ENCODE measurements at places on chromosomes 16 and 17.

DNA sequence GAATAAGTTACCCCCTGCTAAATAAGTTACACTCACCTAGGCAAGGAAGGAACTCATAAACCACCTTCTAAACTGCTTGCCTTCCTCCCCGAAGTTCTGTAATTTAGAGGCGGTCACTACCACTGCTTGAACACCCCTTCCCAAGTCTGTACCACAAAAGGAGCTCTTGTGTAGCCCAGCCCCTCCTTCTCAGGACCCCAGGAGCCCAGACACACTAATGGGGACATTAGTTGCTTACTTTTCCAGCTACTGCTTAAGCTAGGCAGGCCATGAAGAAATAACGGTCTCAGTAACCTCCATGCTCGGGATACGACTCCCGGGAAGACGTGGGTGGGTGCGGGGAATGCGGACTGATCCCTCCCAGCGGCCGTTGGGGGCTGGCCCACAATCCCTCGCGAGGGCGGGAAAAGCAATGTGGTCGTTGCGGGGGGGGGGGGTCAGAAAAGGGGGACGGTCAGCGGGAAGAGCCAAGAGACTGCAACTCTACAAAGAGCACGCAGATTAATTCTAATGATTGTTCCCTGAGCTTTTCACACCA lies at the start of gene TEX14:
TSS of gene TEX14 (minus strand) at position 345 of the 538 bp plus-strand sequence. CDS start 40,044 bp downstream, outside the sequence.
- no peak for DNase-seq

GRCh38 chr17:57045868-57046704 lies 39.0 kb upstream of the AKAP1 start:
- DNase-seq, result peak; percentile 75

DNA sequence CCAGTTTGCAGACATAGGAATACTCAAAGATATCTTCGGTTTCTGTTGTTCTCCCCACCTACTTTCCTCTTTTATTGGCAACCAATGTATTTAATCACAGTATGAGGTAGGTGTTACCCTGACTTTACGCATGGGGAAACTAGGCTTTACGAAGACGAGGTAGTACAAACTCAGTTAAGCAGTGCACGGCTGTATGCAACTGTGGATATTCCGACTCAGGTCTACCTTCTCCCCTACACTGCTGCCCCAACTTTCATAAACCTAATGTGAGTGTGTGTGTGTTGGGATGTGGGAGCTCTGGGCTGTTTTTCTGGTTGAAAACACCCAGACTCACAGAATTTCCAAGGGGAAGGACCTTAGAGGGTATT lies 1.2 kb upstream of the GPT2 start:
- DNase-seq, result no peak

GRCh38 chr17:4389079-4389478 lies 22.6 kb upstream of the UBE2G1 start:
- DNase-seq, result no peak

DNA sequence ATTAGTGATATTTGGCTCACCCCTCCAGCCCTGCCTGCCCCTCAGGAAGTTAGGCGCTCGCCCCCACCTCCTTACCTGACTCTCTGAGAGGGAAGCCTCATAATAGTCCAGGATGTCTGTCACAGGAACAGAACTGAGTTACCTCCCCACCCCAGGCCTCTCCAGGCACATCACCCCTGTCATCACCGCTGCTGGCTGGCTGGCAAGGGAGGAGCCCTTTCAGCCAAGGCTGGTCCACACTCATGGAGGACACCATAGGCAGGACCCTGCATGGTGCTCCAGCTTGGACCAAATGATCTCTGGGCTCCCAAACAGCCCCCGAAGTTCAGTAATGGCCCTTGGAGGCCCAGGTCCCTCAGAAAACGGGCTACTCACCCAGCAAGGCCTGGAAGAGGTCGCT lies 1.5 kb downstream of the DLG4 start:
- DNase-seq, result no peak

GRCh38 chr16:18003033-18003432 lies 333.5 kb downstream of the NPIPA8 start:
- DNase-seq, result no peak

GRCh38 chr17:11943759-11944347 lies 53.4 kb downstream of the ZNF18 start:
- no peak for DNase-seq

DNA sequence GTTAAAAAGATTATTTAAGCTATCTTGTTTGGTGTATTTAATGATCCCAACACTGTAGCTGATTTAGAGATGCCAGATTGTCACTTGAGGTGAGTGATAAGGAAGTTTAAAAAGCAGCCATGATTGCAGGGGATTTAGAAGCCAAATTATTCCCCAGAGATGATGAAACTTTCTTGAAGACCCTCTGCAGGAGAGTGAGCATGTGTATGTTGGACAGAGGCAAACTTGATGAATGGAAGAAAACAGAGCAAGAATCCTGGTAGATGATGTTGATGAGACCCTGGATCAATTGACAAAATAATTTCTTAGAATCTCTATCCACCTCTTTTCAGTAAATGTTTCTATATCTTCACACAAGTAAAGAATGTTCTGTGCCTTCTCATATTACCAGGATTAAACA lies 14.4 kb upstream of the ADAMTS18 start:
- no peak for DNase-seq

- no peak for DNase-seq
These were observed 2.3 kb downstream of the UNC45B start for GRCh38 chr17:35149941-35150340.

DNA sequence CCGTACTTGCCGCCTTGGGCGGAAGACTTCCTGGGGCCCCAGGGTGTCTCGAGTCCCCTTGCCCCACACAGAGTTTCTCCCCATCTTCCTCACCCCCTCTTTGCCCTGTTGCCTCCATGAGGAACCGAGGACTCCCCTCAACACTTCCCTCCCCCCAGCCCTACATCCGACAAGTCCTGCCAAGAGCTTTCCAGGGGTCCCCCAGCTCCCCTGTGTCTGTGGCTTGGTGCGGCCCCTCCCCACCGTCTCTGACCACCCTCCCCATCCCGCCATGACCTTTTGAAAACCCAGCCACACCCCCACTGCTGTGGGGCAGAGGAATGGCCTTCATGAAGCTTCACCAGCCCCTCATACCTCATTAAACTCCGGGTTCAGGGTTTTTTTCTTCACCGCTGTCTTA lies 11.4 kb downstream of the SCGB1C2 start:
- DNase-seq, result no peak

DNA sequence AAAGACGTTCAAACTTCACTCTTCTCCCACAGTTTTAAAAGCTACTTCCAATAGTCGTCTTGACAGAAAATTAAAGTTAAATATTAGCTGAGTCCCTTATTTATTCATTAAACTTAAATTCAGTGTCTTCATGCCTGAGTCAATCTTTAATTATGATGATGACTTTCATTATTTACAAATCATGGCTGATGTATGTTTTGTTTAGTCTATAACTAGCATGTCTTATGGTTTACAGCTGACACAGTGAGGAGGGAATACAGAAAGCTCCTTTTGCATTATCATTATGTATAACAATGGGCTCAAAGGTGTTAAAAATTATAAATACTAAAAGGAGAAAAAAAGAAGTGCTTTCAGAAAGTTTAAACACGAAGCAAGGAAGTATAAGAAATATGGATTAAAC lies 1333.1 kb downstream of the CDH8 start:
- DNase-seq, result no peak

DNA sequence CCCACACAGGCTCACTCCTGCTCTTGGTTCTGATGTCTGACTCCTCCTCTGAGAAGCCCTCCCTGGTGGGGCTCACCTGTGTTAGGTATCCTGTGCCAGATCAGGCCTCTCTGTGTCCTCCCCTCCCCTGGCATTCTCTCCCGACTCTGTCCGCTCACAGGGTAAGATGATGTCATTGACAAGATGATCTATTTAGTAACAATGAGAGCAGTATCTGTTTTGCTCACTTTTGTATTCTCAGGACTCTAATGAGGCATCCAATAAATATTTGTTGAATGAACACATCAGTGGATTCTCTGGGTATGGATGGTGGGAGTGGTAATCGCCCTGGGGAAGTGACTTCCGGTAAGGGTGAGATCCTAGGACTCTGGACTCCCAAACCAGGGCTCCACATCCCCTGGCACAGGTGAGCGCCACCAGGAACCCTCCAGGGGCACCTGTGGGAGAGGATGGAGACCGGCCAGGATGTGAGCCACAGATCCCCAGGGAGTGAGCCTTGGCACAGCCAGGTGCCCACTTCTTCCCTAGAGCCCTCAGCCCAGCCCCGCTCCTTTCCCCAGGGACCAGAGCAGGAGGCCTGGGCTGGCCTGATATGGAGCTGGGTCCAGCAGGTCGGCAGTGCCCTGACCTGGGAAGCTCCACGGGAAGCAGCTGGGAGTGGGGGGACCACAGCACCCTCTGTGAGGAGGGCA lies 5.4 kb upstream of the HAP1 start:
- no peak for DNase-seq

GRCh38 chr17:79224903-79225302 lies 150.3 kb downstream of the ENGASE start:
- DNase-seq, result no peak

- no peak for DNase-seq
These were observed 208.0 kb upstream of the C17orf78 start for GRCh38 chr17:37167756-37168155.

- peak; percentile 60 for DNase-seq
These were observed at the start of gene CCL3 for GRCh38 chr17:36089888-36090836. Gene CCL3, minus strand, starts transcription at chr17:36090143. Its CDS starts 85 bp downstream, at chr17:36090058.

GRCh38 chr17:17151962-17152361 lies 54.2 kb downstream of the PLD6 start:
- no peak for DNase-seq

- no peak for DNase-seq
These were observed 6.7 kb downstream of the ALOX12B start for GRCh38 chr17:8080799-8081219.

GRCh38 chr17:79809530-79810129 lies 12.8 kb upstream of the CBX8 start:
- DNase-seq, result no peak

GRCh38 chr16:59342669-59343068 lies 608.6 kb upstream of the GOT2 start:
- no peak for DNase-seq

GRCh38 chr17:19549746-19550623 lies 16.3 kb downstream of the SLC47A1 start:
- no peak for DNase-seq

DNA sequence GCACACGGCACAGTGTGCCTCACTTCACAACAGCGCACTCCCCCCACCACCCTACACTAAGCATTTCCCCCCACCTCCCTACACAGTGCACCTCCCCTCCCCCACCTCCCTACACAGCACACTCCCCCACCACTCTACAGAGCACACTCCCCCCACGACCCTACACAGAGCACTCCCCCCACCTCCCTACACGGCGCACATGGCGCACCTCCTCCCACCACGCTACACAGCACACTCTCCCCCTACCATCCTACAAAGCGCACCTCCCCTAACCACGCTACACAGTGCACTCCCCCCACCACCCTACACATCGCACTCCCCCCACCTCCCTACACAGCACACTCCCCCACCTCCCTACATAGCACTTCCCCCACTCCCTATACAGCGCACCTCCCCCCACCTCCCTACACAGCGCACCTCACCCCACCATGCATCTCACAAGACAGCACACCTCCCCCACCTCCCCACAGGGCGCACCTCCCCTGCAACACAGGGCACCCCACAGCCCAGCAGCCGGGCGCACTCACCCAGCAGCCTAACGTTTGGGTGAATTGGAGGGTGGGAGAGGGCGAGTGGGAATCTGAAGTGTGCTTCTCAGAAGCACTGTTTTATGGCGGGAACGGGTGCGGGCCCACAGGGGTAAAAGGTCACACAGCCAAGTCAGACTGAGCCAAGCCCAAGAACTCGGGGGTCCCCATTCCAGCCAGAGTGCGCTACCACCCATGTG lies 10.3 kb downstream of the KNOP1 start:
- no peak for DNase-seq

- peak; percentile 85 for DNase-seq
These were observed 7.5 kb upstream of the C16orf95 start for GRCh38 chr16:87324411-87325275.

DNA sequence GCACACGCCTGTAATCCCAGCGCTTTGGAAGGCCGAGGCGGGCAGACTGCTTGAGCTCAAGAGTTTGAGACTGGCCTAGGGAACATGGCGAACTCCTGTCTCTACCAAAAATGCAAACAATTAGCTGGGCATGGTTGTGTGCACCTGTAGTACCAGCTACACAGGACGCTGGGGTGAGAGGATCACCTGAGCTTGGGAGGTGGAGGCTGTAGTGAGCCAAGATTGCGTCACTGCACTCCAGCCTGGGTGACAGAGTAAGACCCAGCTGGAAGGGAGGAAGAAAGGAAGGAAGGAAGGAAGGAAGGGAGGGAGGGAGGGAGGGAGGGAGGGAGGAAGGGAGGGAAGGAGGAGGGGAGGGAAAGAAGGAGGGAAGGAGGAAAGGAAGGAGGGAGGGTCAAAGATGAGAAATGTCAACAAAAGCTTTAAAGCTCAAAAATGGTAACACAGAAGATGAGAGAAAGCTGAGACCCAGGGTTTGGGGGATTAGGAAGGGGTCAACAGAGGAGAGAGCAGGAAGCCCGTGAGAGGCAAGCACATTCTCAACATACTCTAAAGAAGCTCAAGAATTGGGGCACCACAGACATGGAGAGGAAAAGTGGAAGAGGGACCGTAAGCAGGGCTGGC lies 5.0 kb upstream of the KRT19 start:
- no peak for DNase-seq

Data from GM13977 (cell line).